ENCODE measurements at places on chromosomes 11 and 22. TPM values are rescaled to one million over a fixed set of nuclear protein-coding genes. Genes with fewer than 3 reads are reported as not detected.

PLA2G6 gene
- total RNA-seq: 11.9 TPM

CRACR2B gene
- total RNA-seq: 9.5 TPM

MMP8 gene
- not detected for total RNA-seq

MS4A8 gene
- total RNA-seq: not detected

POLDIP3 gene
- total RNA-seq: 38.1 TPM

CRYBB2 gene
- not detected for total RNA-seq

POLR3H gene
- 14.8 TPM for total RNA-seq

OR10A2 gene
- not detected for total RNA-seq

C11orf87 gene
- not detected for total RNA-seq

CCDC87 gene
- not detected for total RNA-seq

KRTAP5-8 gene
- total RNA-seq: not detected

TMEM126B gene
- total RNA-seq: 82.7 TPM

BIRC3 gene
- total RNA-seq: 10.7 TPM

OR51B5 gene
- not detected for total RNA-seq

CAPN5 gene
- total RNA-seq: 4.1 TPM

GSTP1 gene
- total RNA-seq: 855 TPM

OVCH2 gene
- total RNA-seq: not detected

TMPRSS5 gene
- 0.10 TPM for total RNA-seq

SCGB2A2 gene
- not detected for total RNA-seq

KLHL35 gene
- total RNA-seq: 0.27 TPM

IGSF9B gene
- not detected for total RNA-seq

MRGPRX3 gene
- total RNA-seq: not detected

LARGE1 gene
- 4.5 TPM for total RNA-seq

CDC42EP1 gene
- 79.8 TPM for total RNA-seq

CABP4 gene
- 3.9 TPM for total RNA-seq

HEPHL1 gene
- total RNA-seq: not detected

MS4A6E gene
- total RNA-seq: not detected

CNIH2 gene
- not detected for total RNA-seq

CBX6 gene
- total RNA-seq: 39.9 TPM

Measured in mammary microvascular endothelial cell (primary cell).